Activated CD8-positive, alpha-beta T cell treated with anti-CD3 and anti-CD28 coated beads for 36 hours (primary cell): ENCODE measurements at places on chromosomes 2 and 18. TPM values are rescaled to one million over a fixed set of nuclear protein-coding genes. Genes with fewer than 3 reads are reported as not detected.

DNA sequence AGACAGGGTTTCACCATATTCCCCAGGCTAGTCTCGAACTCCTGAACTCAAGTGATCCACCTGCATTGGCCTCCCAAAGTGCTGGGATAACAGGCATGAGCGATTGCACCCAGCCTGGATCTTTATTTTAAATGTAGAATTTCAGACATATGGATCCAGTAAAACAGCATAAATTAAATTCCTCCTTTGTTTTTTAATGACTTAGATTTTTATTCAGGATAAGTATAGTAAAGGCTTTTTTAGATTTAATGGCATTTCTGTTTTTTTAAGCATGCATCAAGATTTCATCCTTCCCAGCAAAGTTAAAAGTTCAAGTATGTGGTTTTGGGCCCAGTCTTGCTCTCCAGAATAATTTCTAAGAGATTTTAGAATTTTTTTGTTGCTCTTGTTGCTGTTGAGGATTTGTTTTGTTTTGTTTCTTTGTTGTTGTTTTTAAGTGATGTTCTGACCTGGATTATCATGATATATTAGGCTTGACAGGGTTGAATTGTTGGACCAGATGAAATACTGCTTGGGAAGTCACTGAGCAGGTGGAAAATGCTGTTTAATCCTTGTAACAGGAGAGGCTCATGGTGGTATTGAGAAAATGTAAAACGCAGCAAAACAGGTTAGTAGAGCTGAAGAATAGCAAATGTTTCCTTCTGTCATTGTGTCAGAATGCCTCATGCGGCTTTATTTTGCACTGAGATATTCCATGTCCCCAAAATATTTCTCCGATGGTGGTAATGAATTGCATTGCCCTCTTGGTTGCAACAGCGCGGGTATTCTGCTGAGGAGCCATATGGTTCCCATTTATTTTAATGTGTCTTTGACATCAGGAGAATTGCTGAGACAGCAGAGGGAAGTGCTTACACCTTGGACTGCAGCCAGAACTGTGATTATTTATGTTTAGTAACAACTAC is 147.9 kb downstream of the GALNT3 start:
- H3K27ac ChIP-seq: no peak overlapping the region
- no peaks in the 10 kb centered on the region for H3K4me1 ChIP-seq
- DNase-seq: no peak

DNA sequence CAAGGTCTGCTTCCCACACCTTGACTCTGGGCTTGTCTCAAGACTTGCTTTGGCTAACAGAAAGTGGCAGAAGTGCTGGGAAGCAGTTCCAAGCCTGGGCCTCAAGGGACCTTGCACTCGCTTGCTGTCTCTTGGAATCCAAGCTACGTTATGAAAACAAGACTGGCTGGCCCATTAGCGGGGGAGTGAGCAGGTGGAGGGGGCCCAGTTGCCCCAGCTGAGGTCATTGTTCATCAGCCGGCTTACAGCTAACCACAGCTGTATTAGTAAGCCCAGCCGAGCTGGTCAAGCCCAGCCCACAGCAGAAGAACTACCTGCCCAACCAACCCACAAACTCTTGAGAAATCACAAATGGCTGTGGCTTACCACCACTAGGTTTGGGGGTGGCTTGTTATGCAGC is 63.1 kb downstream of the MARCO start:
- H3K4me1 ChIP-seq: no peaks in the 10 kb centered on the region
- H3K27me3 ChIP-seq: peaks cover 12% of the 10 kb centered on the region
- no peak overlapping the region for H3K27ac ChIP-seq
- no peaks in the 10 kb centered on the region for H3K36me3 ChIP-seq
- no peak overlapping the region for H3K4me3 ChIP-seq

DNA sequence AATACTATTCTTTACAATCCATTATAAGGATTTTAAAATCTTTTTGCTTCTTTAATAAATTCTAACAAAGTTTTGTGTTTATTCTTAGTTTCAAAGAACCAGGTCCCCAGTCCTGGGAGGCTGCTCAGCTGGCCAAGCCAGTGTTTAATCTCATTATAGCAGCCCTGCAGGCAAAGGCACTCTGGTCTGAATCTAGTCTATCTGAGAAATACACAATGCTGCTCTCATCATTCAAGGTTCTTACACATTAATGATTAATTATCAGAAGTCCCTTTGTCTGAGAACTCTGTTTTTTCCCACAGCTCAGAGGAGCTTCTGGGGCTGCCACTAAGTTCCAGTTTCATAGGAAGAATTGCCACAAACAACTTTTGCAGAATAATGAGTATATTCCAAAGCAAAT is 27.7 kb downstream of the KCTD18 start:
- H3K36me3 ChIP-seq: no peaks in the 10 kb centered on the region

GRCh38 chr18:60746491-60746890 is 373.9 kb upstream of the MC4R start:
- no peak overlapping the region for H3K27ac ChIP-seq
- no peak overlapping the region for H3K4me3 ChIP-seq
- DNase-seq: no peak
- no peaks in the 10 kb centered on the region for H3K4me1 ChIP-seq

- DNase-seq: no peak
- no peak overlapping the region for H3K27ac ChIP-seq
- H3K4me1 ChIP-seq: peaks cover 11% of the 10 kb centered on the region
- H3K4me3 ChIP-seq: no peak overlapping the region
- H3K27me3 ChIP-seq: no peaks in the 10 kb centered on the region
Observed at GRCh38 chr18:74806073-74806472, 208.4 kb downstream of the ZNF407 start.

- peaks cover 2% of the 10 kb centered on the region for H3K27me3 ChIP-seq
- peaks cover 42% of the 10 kb centered on the region for H3K4me1 ChIP-seq
- no peak overlapping the region for H3K27ac ChIP-seq
- no peak for DNase-seq
Observed at GRCh38 chr2:73825408-73825807, 3.4 kb upstream of the STAMBP start.

Gene EN1
- not detected for total RNA-seq

GRCh38 chr2:42232024-42232423 is 62.9 kb downstream of the EML4 start:
- no peak for DNase-seq
- H3K36me3 ChIP-seq: peaks cover 2% of the 10 kb centered on the region
- H3K27me3 ChIP-seq: no peaks in the 10 kb centered on the region
- H3K27ac ChIP-seq: no peak overlapping the region
- peaks cover 57% of the 10 kb centered on the region for H3K4me1 ChIP-seq
